ENCODE measurements at places on chromosomes 6 and 20. TPM values are rescaled to one million over a fixed set of nuclear protein-coding genes. Genes with fewer than 3 reads are reported as not detected.

GRCh38 chr20:10986586-10986985, 312.8 kb upstream of the JAG1 start:
- no peaks in the 10 kb centered on the region for H3K36me3 ChIP-seq
- peaks cover 9% of the 10 kb centered on the region for H3K4me1 ChIP-seq
- DNase-seq: no peak
- H3K27me3 ChIP-seq: no peaks in the 10 kb centered on the region

DNA sequence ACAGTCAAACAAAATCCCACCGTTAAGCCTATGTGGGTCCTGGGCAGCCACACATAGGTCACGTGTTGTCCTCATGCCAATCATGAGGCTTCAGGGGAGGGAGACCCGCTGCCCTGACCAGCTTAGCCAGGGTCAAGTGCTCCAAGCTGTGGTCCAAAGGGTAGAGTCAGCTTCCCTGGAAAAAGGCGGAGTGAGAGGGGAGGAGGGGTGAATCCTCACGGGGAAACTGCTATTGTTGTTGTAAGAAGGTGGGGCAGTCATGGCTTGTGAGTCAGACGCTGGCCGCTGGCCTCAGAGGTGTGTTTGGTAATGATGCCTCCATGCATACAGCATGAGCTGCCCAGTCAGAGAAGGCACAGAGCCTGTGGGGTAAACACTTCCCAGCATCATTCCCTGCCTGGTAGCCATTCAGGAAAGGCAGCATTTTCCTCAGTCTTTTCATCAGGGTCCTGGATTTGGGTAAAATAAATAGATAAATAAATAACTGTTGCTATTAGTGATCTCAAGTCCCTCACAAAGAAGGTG, 8.7 kb downstream of the CST3 start:
- no peak overlapping the region for H3K4me3 ChIP-seq
- H3K27me3 ChIP-seq: no peaks in the 10 kb centered on the region
- no peak overlapping the region for H3K27ac ChIP-seq

DNA sequence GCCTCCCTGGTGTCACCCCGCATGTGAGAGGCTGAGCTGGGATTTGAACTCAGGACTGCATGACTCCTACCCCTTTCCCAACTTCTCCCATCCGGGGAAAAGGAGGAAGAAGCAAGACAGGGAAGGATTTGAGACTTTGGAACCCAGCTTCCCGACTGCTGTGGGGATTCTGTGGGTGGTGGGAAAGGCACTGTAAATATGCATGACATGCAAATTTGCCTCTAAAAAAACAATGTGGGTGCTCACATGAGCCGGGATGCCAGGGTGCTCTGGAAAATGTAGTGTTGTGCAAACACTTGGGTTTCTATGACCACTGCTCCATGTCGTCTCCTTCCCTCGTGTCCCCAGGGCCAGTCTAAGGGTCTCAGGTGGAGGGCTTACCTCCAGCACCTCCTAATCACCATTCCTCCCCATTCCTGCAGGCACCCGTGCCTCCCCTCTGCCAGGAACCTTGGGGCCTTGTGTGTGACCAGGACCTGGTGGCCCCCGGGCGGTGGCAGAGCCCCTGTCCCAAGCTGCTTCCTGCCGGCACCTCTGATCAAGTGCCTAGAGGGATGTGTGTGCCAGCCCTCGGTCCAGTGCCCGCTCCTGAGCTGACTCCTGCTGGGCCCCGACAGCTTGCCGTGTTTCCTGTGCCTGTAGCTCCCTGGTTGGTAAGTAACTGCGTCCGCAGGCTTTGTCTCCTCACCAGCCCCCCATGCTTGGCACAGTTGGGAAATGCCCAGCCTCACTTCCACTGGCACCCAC, 60.7 kb downstream of the DLGAP4 start:
- H3K27ac ChIP-seq: no peak overlapping the region
- no peaks in the 10 kb centered on the region for H3K27me3 ChIP-seq
- no peak for DNase-seq
- H3K4me1 ChIP-seq: no peaks in the 10 kb centered on the region
- H3K36me3 ChIP-seq: no peaks in the 10 kb centered on the region
- H3K4me3 ChIP-seq: no peak overlapping the region

DNA sequence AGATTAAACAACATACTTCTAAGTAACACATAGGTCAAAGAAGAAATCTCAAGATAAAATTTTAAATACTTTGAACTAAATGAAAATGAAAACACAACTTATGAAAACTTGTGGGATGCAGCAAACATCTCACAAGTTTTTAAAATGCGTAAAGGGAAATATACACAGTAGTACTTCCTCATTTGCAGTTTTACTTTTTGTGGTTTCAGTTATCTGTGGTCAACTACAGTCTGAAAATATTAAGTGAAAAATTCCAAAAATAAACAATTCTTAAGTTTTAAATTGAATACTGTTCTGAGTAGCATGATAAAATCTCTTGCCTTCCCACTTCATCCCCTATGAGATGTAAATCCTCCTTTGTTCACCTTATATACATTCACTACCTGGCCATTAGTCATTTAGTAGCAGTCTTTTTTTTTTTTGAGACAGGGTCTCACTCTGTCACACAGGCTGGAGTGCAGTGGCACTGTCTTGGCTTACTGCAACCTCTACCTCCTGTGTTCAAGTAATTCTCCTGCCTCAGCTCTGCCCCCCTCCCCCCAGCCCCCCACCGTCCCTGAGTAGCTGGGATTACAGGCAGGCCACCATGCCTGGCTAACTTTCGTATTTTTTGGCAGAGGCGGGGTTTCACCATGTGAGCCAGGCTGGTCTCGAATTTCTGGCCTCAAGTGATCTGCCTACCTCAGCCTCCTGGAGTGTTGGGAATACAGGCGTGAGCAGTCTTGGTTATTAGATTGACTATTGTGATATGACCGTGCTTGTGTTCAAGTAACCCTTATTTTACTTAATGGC, 154.6 kb upstream of the AHI1 start:
- no peaks in the 10 kb centered on the region for H3K4me1 ChIP-seq
- no peak overlapping the region for H3K27ac ChIP-seq
- DNase-seq: no peak
- H3K36me3 ChIP-seq: no peaks in the 10 kb centered on the region

GRCh38 chr6:152952866-152953509, 29.9 kb downstream of the FBXO5 start:
- H3K4me3 ChIP-seq: no peak overlapping the region
- H3K4me1 ChIP-seq: no peaks in the 10 kb centered on the region
- DNase-seq: peak; percentile 66
- no peak overlapping the region for H3K27ac ChIP-seq
- no peaks in the 10 kb centered on the region for H3K27me3 ChIP-seq
- no peaks in the 10 kb centered on the region for H3K36me3 ChIP-seq

DNA sequence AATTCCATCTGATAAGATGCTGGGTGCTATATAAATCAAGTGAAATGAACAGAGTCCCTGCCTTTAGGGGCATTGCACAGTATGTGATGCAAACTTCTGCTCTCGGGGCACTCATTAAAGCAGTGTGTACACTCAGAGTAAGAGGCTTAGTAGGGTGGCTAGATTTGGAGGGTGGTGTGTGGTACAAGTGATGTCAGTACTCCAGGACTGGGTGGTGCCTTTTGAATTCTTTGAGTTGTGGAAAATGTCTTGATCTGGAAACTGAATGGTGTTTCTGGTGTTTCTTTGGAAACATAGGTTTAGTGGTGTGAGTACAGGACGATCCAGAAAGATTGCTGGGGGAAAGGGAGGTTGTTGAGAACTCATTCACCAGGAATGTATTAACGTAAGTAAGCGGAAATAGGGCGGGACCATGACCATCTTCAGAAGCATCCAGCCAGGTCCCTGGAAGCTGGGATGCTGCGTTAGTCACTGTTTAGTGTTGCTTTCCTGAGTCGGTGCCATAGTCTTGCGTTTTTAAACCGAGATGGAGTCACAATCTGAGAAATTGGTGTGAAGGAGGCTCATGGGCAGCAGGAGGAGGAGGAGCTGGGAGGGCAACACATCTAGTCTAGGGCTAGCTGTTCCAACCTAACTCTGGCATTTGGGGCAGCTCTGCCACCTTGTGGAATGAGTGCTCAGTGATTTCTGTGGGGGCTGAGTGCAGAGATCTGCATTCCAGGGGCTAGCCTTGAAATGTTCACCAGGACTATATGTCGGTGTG, 70.3 kb downstream of the SCAND1 start:
- no peak overlapping the region for H3K4me3 ChIP-seq
- H3K36me3 ChIP-seq: no peaks in the 10 kb centered on the region
- H3K27ac ChIP-seq: peak overlapping the region; percentile 65
- no peaks in the 10 kb centered on the region for H3K27me3 ChIP-seq

- H3K36me3 ChIP-seq: no peaks in the 10 kb centered on the region
- peak; percentile 76 for DNase-seq
- H3K4me3 ChIP-seq: no peak overlapping the region
- no peak overlapping the region for H3K27ac ChIP-seq
- no peaks in the 10 kb centered on the region for H3K27me3 ChIP-seq
Measured at GRCh38 chr20:51365670-51366069, 176.8 kb downstream of the NFATC2 start.

DNA sequence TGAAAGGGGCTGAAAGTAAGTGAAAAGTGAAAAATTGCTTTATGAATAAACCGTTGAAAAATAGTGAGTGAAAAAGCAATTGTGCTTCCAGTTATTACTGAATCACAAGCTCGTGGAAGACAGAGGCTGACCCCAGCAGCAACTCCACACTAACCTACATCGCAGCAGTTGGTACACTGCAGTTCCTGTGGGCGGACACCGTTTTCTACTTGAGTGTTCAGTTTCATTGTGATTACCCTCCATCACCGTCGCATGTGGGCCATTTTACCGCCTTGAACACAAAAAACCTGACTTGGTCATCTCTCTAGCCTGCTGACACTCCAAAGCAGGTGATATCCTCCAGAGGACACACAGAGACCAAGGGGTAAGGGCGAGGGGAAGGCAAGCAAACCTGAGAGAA, 28.4 kb downstream of the PRDM1 start:
- no peaks in the 10 kb centered on the region for H3K27me3 ChIP-seq
- H3K27ac ChIP-seq: no peak overlapping the region
- H3K4me3 ChIP-seq: no peak overlapping the region
- DNase-seq: no peak
- H3K36me3 ChIP-seq: no peaks in the 10 kb centered on the region

DNA sequence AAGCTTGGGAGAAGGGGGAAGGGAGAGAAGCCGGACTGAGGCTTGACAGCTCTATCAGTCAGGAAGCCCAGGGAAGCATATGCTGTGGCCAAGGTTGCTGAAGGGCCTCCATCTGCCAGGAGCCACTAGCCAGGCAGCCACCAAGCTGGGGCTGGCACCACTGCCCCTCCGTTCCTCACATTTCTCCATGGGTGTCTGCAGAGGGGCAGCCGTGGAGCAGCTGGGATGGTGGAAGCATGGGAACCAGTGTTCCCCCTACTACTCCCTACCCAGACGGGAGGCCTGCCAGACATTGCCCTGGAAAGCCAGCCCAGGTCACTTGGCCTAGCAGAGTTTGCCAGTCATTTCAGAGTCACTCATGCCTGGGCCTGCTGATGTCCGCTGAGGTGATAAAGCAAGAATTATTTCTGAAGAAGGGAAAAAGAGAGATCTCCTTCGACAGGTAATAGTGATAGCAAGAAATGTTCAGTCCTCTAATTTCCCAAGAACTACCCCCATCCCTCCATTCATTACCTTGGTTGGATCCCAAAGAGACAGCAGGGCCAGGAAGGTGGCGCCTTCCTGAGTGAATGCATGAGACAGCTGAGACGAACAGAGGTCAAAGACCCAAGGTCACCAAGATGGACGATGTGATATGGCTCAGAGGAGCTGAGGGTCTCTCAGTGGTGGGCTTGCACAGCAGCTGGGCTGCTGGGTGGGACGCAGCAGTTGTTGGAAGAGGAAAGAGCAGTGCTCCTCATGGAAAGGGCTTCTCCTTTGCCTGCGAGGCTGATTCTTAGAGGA, 21.9 kb downstream of the SNPH start:
- no peak overlapping the region for H3K4me3 ChIP-seq
- DNase-seq: no peak
- H3K27ac ChIP-seq: no peak overlapping the region
- H3K36me3 ChIP-seq: no peaks in the 10 kb centered on the region
- no peaks in the 10 kb centered on the region for H3K27me3 ChIP-seq
- no peaks in the 10 kb centered on the region for H3K4me1 ChIP-seq

- no peak for DNase-seq
- no peak overlapping the region for H3K27ac ChIP-seq
- no peaks in the 10 kb centered on the region for H3K36me3 ChIP-seq
Measured at GRCh38 chr6:70700922-70701876, 33.5 kb downstream of the SMAP1 start.

- H3K4me3 ChIP-seq: no peak overlapping the region
- no peak for DNase-seq
- peaks cover 3% of the 10 kb centered on the region for H3K4me1 ChIP-seq
- no peak overlapping the region for H3K27ac ChIP-seq
- H3K36me3 ChIP-seq: no peaks in the 10 kb centered on the region
- H3K27me3 ChIP-seq: no peaks in the 10 kb centered on the region
Measured at GRCh38 chr6:104324301-104324700, 535.4 kb downstream of the HACE1 start.

DNAAF9 gene
- 14.1 TPM for total RNA-seq

PSORS1C2 gene
- not detected for total RNA-seq

NECAB3 gene
- 185 TPM for total RNA-seq

TMEM200A gene
- 0.18 TPM for total RNA-seq

VGLL2 gene
- not detected for total RNA-seq

CST2 gene
- total RNA-seq: not detected

PNLDC1 gene
- 0.09 TPM for total RNA-seq

FRK gene
- total RNA-seq: 0.60 TPM

All from cardiac muscle cell (in vitro differentiated cells and primary cell).